ENCODE measurements at places on chromosomes 5 and 9.

GRCh38 chr5:95986937-95987520 is 25.4 kb upstream of the ELL2 start:
- no peak for DNase-seq

GRCh38 chr5:6000867-6001266 is 377.5 kb downstream of the MED10 start:
- no peak for DNase-seq

DNA sequence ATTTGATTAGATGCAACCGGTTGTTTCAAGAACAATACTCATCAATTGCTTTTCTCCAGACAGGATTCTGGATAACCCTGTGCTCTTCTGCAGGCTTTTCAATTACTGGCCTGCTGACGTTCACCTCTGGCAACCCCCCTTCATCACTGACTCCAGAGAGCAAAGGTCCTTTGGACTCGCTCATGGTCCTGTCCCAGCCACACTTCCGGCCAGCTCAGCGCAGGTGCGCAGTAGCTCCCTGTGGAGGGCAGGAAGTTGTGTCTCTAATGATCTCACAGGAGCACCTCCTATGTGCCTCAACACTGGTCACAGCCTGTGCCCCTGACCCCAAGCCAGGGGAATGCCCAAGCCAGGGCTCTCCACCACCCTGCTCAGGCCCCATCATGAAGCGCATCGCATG is 44.0 kb downstream of the OLFM1 start:
- DNase-seq = no peak

GRCh38 chr5:33205727-33206410 is 234.9 kb upstream of the TARS1 start:
- DNase-seq = no peak

DNA sequence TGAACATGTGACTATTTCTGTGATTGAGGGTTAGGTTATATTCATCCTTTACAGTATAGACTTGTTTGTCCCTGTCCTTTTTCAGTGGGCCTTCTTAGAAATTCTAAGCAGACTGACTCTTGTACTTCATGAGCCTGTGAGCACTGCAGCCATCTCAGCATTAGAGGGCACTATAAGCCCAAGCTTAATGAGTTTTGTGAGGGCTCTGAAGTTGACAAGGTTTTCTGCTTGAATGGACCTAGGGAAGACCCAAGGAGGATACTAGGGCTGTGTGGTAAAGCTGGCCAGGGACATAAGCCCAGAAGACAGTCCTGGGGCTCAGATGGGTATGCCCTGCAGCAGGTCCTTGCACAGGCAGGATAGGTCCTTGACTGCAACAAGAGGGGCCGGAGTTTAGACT is 126.5 kb downstream of the MRPS30 start:
- DNase-seq = no peak

DNA sequence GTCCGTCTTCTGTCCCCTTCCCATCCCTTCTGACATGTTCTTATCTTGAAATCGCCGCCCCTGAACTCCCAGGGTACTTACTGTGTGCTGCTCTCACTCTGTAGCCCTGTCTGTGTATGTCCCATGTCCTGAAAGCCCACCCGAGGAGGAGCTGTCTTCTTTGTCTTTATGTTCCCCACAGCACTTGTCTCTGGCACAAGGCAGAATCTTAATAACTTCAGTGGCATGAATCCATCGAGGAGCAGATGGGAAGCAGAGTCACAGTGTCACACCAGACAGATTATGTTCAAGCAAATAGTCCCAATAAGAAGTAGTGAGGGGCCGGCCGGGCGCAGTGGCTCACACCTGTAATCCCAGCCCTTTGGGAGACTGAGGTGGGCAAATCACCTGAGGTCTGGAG is 29.7 kb upstream of the LTC4S start:
- no peak for DNase-seq

- DNase-seq = no peak
These were observed 129.9 kb upstream of the MOCS2 start for GRCh38 chr5:53239301-53239990.

DNA sequence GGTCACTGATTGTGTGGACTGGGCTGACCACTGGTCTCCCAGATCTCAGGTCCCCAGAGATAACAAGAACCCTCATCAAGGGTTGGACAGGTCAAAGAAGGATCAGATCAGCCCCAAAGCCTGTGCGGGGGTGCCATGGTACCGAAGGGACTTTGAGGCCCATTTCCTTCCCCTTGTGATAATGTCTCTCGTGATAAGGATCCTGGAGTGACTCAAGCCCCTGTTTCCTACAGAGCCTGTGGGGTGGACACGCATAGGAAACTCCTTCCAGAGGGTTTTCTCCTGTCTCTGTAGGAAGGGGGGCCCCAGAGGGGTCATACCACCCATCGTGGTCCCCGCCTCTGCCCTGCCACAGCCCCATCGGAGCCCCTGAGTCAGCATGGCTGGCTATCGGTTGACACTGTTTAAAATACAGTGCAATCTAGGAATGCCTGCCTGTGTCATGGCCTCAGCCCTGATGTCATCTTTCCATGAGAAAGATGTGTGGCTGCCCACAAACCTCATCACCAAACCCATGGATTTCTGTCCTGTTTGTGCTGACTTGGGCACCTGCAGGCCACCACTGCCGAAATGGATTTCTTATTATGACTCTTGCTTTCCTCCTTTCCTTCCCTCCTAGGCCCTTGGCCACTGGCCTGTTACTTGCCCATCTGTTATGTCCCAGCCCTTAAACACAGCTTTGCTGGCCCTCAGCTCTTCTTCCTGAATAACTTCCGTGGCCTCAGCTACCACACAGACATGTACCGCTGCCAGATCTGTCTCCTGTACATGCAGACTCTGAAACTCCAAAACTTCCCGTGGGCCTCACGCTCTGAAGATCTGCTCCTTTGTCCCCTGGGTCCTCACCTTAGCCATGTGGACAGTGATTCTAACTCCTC is 2.9 kb upstream of the CSF2 start:
- peak; percentile 72 for DNase-seq
